CD4-positive, alpha-beta T cell (primary cell): ENCODE measurements at places on chromosomes 1 and 21. TPM values are rescaled to one million over a fixed set of nuclear protein-coding genes. Genes with fewer than 3 reads are reported as not detected.

The KCNK2 gene
- not detected for total RNA-seq

The PIGR gene
- not detected for total RNA-seq

The SDC3 gene
- total RNA-seq, result 0.14 TPM

The LYPD8 gene
- not detected for total RNA-seq

The GORAB gene
- total RNA-seq, result 26.6 TPM

The TMEM51 gene
- not detected for total RNA-seq

The PDC gene
- total RNA-seq, result not detected

The MATN1 gene
- total RNA-seq, result 2.5 TPM

The HIVEP3 gene
- 5.1 TPM for total RNA-seq

The MFSD2A gene
- 2.5 TPM for total RNA-seq

The GSTM4 gene
- 20.7 TPM for total RNA-seq

The FCRL3 gene
- total RNA-seq, result 0.99 TPM

The EXO1 gene
- 1.1 TPM for total RNA-seq

The KCNN3 gene
- not detected for total RNA-seq

The DCLRE1B gene
- 6.8 TPM for total RNA-seq

The PGLYRP4 gene
- total RNA-seq, result not detected

The PAFAH2 gene
- total RNA-seq, result 7.9 TPM

The TTC34 gene
- total RNA-seq, result 1.3 TPM

The RORC gene
- total RNA-seq, result 3.7 TPM
